ENCODE measurements at places on chromosomes 2 and 18. TPM values are rescaled to one million over a fixed set of nuclear protein-coding genes. Genes with fewer than 3 reads are reported as not detected.

Gene CFC1
- total RNA-seq = not detected

DNA sequence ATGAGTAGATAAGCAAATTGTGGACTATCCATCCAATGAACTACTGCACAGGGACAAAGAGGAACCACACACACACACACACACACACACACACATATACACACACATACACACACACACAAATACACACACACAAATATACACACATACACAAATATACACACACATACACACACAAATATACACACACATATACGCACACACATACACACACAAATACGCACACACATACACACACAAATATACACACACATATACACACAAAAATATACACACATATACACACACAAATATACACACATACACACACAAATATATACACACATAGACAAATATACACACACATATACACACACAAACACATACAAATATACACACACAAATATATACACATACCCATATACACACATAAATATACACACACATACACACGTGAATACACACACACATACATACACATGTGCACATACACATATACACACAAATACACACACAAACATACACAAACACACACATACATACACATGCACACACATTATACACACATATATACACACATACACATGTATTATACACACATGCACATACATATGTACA is 19.8 kb upstream of the EFHD1 start:
- DNase-seq = no peak

Gene PDE11A
- 0.25 TPM for total RNA-seq

Gene ACKR3
- 3.9 TPM for total RNA-seq

Gene GKN2
- total RNA-seq = not detected

Gene UGT1A8
- total RNA-seq = 0.50 TPM

Gene REG3A
- total RNA-seq = 0.45 TPM

Gene ERFE
- 1.6 TPM for total RNA-seq

DNA sequence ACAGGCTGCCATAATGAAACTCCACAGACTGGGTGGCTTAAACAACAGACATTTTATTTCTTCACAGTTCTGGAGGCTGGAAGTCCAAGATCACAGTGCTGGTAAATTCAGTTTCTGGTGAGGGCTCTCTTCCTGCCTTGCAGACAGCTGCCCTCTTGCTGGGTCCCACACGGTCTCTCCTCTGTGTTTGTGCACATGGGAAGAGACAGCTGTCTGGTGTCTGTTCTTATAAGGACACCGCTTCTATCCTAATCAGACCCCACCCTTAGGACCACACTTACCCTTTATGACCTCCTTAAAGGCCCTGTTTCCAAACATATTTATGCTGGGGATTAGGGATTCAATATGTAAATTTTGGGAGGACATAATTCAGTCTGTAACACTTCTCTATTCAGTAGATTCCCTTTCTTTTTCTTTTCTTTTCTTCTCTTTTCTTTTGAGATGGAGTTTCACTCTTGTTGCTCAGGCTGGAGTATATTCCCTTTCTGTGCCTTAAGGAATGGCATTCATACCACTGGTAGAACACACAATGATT is 18.9 kb downstream of the CTIF start:
- DNase-seq = no peak

DNA sequence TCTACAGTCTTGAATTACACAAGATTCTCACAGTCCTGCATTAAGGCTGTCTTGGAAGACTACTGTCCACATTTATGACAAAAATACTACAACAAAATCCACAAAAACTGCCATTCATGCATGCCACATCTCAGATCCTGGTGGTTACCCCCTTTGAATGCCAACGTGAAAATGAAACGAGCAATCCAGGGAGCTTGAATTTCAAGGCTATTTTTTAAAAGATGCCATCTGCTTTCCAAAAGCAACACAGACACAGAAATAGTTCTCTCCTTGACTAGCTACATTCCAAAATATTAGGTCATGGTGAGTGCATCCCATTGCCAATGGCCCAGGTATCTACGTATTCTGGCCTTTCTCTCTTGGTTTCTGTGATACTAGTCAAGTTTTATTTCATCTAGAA is 36.3 kb downstream of the IRS1 start:
- no peak for DNase-seq

Gene DYSF
- 1.7 TPM for total RNA-seq

DNA sequence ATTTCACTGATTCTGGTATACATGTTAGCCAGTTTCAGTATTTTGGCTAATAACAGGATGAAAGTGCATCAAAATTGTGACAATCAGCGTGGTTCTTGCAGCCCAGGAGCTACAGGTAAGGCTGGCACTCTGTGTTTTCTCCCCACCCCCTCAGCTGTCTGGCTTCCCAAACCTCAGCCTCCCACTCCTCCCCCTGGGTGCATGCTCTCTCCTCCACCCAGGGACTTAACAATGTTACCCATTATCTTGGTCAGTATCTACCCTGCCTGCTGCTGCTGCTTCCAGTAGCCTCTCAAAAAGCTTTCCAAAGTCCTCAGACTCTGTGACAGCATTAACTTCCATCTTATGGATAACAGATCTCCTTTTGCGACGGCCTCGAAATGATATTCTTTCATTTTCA is 41.0 kb downstream of the TRABD2A start:
- DNase-seq = no peak

Gene SH2D6
- 0.88 TPM for total RNA-seq

- DNase-seq = no peak
Observed at GRCh38 chr2:224461391-224461790, 59.5 kb upstream of the FAM124B start.

Gene TNFAIP6
- total RNA-seq = not detected

Gene LAMA1
- 129 TPM for total RNA-seq

DNA sequence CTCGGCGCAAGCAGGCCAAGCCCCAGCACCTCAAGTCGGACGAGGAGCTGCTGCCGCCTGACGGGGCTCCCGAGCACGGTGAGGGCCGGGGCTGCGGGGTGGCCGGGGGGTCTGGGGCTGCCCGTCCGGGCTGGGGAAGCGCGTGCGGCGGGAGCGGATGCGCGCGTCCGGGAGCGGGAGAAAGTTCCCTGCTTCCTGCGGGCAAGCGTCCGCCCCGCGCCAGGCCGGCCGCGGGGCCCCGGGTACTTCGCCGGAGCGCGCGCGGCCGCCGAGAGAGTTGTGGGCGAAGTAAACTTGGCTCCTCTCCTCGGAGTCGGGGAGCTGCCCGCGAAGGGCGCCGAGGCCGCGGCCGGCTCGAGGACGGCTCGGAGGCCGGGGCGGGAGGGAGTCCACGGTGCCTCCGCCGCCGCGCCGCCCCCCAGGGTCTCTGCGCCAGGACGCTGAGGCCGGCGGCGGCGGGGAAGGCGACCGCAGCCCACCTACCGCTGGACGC is 707 bp downstream of the SALL3 start:
- DNase-seq = no peak

GRCh38 chr2:170165129-170165528 is 12.8 kb upstream of the MYO3B start:
- no peak for DNase-seq

Gene MYO5B
- 28.3 TPM for total RNA-seq

Gene INPP1
- 23.2 TPM for total RNA-seq

Gene CRYGD
- not detected for total RNA-seq

GRCh38 chr2:42163444-42164045 is 5.6 kb upstream of the EML4 start:
- DNase-seq = no peak

DNA sequence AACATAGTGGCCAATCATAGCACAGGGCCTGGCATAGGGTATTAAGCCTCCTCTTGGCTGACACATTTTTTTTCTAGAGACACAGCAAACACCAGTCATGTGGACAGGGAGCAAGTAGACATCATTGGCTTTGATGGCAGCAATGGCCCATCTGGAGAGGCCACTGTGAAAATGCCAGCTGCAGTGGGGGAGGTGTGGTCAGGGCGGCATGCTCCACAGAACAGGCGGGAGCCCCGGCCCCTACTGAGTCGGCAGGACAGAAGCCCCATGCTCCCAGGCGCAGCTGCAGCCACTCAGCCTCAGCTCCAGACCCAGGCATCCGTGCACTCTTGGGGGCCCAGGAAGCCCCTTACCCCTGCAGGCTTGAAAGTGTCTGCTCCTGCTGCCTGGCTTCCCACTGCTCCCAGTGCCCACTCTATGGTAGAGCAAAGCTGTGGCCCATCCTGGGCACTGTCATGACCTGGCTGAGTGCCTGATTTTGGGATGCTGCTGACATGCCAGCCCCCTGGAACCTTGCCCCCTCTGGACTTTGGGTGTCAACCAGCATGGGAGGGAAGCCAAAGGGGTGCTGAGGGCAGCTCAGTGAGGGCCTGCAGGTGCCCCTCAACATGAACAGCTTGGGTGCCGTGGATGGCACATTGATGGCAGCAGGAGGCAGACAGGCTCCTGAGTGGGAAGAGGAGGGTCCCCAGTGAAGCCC is 23.3 kb upstream of the UBE2F start:
- no peak for DNase-seq

GRCh38 chr2:72924353-72925240 is 7.3 kb downstream of the EMX1 start:
- DNase-seq = no peak

- no peak for DNase-seq
Observed at GRCh38 chr2:133360882-133361281, 207.4 kb downstream of the NCKAP5 start.

DNA sequence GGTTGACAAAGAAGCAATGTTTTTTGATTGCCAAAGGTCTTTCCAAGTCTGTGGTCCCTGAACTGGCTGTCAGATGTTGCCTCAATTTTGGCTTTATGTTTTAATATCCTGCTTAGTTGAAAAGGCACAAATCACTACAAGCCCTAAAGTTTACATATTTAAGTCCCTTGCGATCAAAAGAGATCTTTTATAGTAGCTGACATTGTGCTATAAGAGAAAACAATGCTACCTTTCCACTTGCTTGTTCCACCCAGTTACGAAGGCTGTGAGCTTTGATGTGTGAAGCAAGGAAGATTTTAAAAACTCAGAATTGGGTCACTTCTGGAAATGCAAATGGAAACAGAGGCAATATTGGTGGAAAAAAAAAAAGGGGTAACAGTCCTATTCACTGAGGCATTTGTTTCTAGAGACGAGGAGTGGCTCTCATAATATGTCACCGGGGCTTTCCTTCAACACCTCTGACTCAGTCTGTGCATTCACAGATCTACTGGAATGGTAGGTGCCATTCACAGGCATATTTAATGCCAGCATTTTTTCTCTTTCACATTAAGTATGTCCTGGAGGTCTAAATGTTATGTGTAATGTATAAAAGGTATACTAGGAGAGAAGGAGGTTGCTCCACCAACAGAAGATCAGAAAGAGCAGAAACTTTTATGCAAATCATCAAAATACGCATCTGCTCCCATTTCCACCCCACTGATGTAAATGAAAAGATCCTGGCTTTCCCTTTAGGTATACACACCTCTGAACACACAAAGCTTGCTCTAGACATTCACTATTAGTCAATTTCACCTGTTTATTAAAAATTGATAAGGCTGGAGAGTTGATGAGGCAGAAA is 91.8 kb downstream of the TGIF1 start:
- no peak for DNase-seq

DNA sequence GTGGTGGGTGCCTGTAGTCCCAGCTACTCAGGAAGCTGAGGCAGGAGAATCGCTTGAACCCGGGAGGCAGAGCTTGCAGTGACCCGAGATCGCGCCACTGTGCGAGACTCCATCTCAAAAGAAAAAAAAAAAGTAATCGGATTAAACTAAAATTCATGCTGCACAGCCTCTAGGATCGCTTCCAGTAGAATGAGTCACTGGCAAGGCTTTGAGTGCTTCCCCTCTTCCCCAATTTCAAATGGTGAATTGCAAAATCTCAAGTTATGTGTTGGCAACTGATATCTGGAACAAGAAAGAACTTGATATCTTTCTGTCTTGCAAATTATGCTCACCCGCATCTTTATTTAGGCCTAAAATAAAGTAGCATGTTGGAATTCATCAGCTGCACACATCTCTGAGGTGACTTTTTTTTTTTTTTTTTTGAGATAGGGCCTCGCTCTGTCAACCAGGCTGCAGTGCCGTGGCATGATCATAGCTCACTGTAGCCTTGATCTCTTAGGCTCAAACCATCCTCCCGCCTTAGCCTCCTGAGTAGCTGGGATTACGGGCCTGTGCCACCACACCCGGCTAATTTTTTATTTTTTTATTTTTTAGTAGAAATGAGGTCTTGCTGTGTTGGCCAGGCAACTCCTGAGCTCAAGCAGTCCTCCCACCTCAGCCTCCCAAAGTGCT is 12.7 kb downstream of the TTC39C start:
- no peak for DNase-seq

- DNase-seq = peak; percentile 62
Observed at GRCh38 chr2:189347540-189347939, 93.7 kb upstream of the WDR75 start.

DNA sequence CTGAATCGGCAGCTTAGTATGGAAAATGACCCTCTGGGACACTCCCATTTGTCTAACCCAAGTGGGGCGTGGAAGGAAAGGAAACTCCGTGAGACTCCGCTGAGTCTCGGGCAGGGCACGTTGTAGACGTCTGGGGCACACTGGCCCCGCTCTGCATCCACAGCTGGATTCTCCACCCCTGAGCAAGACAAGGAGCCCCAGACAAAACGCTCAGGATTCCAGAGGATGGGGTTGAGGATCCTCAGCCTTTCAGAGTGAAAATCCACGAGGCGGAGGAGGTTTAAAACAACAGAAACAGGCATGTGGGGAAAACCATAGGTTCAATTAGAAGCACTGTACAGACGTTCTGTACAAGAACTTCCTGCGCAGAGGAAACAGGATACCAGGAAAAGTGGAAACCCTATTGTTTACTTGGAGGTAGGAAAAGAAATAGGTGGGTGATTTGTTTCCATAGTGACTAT is 124.9 kb upstream of the ZNF236 start:
- no peak for DNase-seq

Gene HOXD1
- total RNA-seq = not detected

Gene HTR2B
- not detected for total RNA-seq

- DNase-seq = no peak
Observed at GRCh38 chr2:171158036-171158789, 2.5 kb downstream of the TLK1 start.

DNA sequence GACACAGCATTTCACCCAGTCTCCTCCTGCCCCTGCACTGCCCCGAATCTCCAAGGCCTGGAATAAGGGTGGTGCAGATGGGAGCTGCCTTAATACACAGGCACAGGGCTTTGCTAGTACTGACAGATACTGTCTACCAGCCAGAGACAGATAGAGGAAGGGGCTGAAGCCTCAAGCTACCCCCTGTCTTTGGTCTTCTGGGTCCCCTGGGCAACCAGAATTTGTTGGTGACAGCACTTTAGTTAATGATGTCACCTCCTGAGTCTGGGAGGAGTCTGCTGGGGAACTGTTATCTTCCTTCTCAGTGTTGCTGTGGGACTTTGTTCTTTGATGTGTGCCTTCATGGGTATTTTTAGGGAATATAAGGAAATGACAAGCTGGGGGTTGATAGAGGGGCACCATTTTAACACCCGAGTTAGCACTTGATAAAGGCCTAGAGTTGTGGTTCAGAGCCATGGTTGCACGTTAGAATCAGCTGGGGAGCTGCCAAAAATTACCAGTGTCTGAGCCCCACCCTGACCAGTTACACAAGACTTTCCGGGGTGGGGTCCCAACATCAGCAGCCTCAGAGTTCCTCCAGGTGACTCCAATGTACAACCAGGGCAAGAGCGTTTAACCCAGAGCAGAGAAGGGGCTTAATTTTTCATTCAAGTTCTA is 136.8 kb downstream of the SMAD7 start:
- DNase-seq = no peak

Data from Caco-2 (cell line).